Cardiac atrium fibroblast (primary cell): ENCODE measurements at places on chromosomes 11 and 22. TPM values are rescaled to one million over a fixed set of nuclear protein-coding genes. Genes with fewer than 3 reads are reported as not detected.

JAML gene
- total RNA-seq = not detected in 2 replicates

FZD4 gene
- 22.8 and 23.8 TPM in 2 replicates for total RNA-seq

MUC6 gene
- total RNA-seq = not detected in 2 replicates

MB gene
- not detected in 2 replicates for total RNA-seq

CD6 gene
- not detected in 2 replicates for total RNA-seq
